ENCODE measurements at places on chromosomes 3 and 15. TPM values are rescaled to one million over a fixed set of nuclear protein-coding genes. Genes with fewer than 3 reads are reported as not detected.

GRCh38 chr15:74618841-74619596, 3.4 kb downstream of the CLK3 start:
- no peak overlapping the region for H3K4me3 ChIP-seq
- H3K27ac ChIP-seq: no peak overlapping the region
- peaks cover 48% of the 10 kb centered on the region for H3K36me3 ChIP-seq
- H3K27me3 ChIP-seq: no peaks in the 10 kb centered on the region
- DNase-seq: no peak
- peaks cover 12% of the 10 kb centered on the region for H3K4me1 ChIP-seq

The SLC24A5 gene
- not detected for total RNA-seq

The CCDC39 gene
- not detected for total RNA-seq

DNA sequence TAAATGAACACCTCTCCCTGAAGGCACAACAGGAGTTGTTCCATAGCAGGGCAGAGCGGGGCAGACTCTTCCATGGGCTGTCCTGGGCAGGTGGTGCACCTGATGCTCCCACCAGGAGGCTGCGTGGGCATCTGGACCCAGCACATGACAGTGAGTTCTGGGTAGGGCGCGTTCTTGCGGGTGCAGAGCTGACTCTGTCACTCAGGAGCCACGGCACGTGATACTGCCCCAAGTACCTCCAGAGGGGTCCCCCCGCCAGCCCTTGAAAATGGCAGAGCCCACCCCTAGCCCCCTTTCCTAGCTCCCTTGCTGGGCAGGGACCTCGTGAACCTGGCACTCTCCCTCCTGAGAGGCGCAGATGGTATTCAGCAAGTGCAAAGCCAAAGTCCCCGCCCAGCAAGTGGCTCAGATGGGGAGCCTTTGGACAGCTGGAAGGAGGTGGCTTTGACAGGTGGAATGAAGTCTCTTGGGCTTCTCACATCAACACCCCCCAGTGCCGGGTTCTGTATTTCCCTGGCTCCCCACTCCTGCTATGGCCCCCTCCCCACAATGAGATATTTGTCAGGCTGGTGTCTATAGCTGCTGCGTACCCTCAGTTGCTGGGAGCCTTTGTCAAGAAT, 172.1 kb downstream of the TBC1D2B start:
- no peaks in the 10 kb centered on the region for H3K4me1 ChIP-seq
- H3K4me3 ChIP-seq: no peak overlapping the region
- H3K27ac ChIP-seq: no peak overlapping the region
- no peaks in the 10 kb centered on the region for H3K36me3 ChIP-seq

The ITIH3 gene
- total RNA-seq: not detected

DNA sequence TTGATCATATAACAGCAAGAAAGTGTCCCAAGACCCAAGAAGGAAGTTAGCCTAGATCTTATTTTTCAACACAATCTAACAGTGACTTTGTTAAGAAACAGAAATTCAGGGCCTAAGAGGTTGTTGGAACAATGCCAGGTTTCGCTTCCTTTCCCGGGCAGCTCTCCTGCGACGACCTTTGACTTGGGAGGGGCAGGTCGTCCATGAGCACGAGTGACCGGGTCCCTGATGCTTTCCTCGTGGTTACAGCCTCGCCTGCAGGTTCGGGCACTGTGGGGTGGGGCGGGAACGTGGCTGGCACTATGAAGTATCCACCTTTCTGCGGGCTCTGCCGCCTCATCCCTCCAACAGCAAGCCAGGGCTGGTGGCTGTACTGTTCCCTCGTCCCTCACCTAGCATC, 90.1 kb upstream of the RGMA start:
- H3K27me3 ChIP-seq: no peaks in the 10 kb centered on the region
- no peaks in the 10 kb centered on the region for H3K4me1 ChIP-seq
- no peak for DNase-seq
- H3K27ac ChIP-seq: no peak overlapping the region
- H3K4me3 ChIP-seq: no peak overlapping the region
- no peaks in the 10 kb centered on the region for H3K36me3 ChIP-seq

DNA sequence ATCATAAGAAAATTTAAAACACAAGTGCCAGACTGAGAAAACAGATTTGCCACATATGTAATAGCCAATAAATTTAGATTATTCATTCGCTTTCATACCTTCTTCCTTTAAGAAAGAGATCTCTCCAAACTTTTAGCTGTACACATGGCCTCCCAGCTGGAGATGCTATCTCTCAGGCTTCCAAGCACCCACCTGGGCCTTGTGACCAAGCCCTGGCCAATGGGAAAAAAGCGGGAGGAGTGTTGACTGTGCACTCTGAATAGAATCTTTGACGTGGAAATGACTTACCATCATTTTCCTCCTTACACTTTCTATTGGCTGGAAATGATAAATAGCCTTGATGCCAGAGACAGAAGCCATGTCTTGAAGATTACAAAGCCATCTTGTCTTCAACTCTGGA, 1106.6 kb downstream of the TBL1XR1 start:
- H3K4me1 ChIP-seq: no peaks in the 10 kb centered on the region
- no peak overlapping the region for H3K4me3 ChIP-seq
- no peak overlapping the region for H3K27ac ChIP-seq
- no peaks in the 10 kb centered on the region for H3K27me3 ChIP-seq
- H3K36me3 ChIP-seq: no peaks in the 10 kb centered on the region

DNA sequence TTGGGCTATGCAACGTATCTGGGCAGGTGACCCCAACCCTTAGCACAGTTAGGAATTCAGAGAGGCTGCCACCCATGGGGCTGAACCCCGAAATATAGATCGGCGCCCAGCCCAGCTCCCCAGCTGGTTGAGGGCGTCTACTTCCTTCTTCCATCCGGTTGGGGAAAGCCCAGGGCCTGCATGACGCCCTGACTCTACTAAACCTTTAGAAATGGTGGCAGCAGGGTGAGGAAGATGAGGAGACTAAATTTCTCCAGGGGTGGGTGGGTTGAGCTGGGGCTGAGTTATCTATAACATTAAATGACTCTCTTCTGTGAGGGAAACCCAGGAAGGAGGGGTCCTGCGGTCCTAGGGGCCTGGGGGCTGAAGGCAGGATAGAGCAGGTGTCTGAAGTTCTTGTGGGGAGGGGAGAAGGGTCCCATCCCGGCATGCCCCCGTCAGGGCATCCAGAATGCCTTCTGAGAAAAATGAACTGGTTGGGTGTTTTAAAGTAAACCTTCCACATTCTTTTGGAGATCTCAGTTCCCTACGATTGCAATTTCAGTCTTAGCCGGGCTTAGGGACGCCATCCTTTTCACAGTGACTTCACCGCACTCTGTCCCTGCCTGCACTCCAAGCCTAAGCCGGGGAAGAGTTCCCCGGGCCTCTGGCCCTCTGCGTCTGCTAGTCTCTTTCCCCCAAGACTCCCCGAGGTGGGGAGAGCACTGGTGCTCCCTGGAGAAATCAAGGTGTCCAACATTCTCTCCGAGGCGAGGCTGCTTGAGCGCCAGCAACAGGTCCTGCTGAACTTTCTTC, 28.5 kb downstream of the NR2F2 start:
- peak overlapping the region; percentile 55 for H3K4me3 ChIP-seq
- no peak for DNase-seq
- H3K36me3 ChIP-seq: no peaks in the 10 kb centered on the region
- H3K27me3 ChIP-seq: no peaks in the 10 kb centered on the region
- peaks cover 61% of the 10 kb centered on the region for H3K4me1 ChIP-seq

The SKIL gene
- total RNA-seq: 47.9 TPM

GRCh38 chr3:42518800-42519567, 16.5 kb downstream of the VIPR1 start:
- no peak overlapping the region for H3K27ac ChIP-seq
- no peaks in the 10 kb centered on the region for H3K36me3 ChIP-seq
- no peaks in the 10 kb centered on the region for H3K27me3 ChIP-seq
- H3K4me1 ChIP-seq: no peaks in the 10 kb centered on the region

- H3K27me3 ChIP-seq: no peaks in the 10 kb centered on the region
- no peak for DNase-seq
- no peak overlapping the region for H3K27ac ChIP-seq
- H3K36me3 ChIP-seq: no peaks in the 10 kb centered on the region
- H3K4me1 ChIP-seq: no peaks in the 10 kb centered on the region
Measured at GRCh38 chr15:70799667-70800450, 36.5 kb upstream of the UACA start.

- no peaks in the 10 kb centered on the region for H3K4me1 ChIP-seq
- DNase-seq: no peak
- no peak overlapping the region for H3K27ac ChIP-seq
- no peak overlapping the region for H3K4me3 ChIP-seq
Measured at GRCh38 chr3:86740751-86741150, 250.2 kb downstream of the VGLL3 start.

DNA sequence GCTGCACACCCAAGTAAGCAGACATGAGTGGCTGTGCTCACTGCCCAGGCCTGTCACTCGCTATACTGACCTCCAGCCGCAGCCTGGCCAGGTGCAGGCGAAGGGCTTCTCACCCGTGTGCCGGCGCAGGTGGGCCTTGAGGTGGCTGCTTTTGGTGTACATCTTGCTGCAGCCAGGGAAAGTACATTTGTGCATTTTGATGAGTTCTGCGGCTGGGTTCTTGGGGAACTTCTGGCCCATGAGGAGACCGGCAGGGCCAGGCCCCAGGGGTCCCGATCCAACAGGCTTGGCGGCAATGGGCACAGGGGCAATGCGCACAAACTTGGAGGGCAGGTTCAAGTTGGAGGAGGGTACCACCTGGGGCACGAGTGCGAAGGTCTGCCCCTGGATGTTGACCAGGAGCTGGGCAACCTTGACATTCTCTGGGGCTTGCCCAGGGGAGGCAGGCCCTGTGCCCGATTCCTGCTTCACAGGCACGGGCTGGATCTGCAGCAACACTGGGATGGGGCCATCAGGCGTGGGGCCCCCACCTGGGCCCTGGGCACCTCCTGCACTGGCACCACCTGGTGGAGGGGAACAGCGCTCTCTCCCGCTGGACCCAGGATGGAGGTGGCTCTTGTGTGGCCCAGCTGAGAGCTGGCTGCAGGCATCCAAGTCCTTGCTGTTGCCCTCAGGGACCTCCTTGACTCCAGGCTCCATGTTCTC, 5.3 kb downstream of the KLF15 start:
- no peaks in the 10 kb centered on the region for H3K27me3 ChIP-seq
- no peak overlapping the region for H3K27ac ChIP-seq
- no peak overlapping the region for H3K4me3 ChIP-seq
- H3K4me1 ChIP-seq: peaks cover 16% of the 10 kb centered on the region
- DNase-seq: no peak

DNA sequence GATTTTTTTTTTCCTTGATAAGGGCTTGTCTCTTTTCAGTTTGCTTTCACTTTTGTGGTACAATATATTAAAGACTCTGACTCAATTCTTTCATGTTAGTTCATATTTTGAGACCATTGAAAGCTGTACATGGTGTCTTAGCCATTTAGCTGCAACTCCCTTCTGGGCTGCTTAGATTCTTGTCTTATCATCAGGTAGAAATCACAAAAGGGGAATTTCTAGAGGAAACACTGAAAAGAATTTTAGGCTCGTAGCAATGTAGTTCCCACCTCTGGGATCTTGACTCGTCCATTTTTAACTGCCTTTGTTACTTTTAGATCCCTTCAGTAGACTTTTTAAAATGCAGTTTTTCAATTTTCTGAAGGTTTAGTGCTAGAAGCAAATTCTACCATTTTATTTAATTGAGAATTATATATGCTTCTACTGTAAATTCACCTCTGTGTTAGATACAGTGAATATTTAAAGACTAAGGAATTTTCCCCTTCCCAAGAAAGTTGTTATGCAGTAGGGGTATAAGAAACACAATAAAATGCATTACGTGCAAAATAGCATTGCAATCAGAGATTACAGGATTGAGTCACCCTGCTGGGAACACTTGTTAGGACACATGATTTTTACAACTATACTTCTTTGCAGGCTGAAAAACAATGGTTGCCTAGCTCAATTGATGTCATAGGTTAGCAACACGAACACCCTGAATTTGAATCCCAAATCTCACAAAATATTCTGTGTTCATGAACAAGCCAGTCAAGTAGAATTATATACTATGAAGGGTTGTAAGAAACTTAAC, 772.7 kb downstream of the PDCD6IP start:
- no peak overlapping the region for H3K27ac ChIP-seq
- H3K36me3 ChIP-seq: no peaks in the 10 kb centered on the region
- H3K27me3 ChIP-seq: no peaks in the 10 kb centered on the region
- peaks cover 9% of the 10 kb centered on the region for H3K4me1 ChIP-seq
- no peak overlapping the region for H3K4me3 ChIP-seq

The GCNT3 gene
- total RNA-seq: not detected

The CAND2 gene
- total RNA-seq: 8.2 TPM

GRCh38 chr15:32866454-32867312, 148.9 kb downstream of the GREM1 start:
- H3K27me3 ChIP-seq: no peaks in the 10 kb centered on the region
- H3K4me3 ChIP-seq: no peak overlapping the region
- no peak overlapping the region for H3K27ac ChIP-seq
- H3K36me3 ChIP-seq: no peaks in the 10 kb centered on the region
- no peaks in the 10 kb centered on the region for H3K4me1 ChIP-seq
- DNase-seq: no peak

DNA sequence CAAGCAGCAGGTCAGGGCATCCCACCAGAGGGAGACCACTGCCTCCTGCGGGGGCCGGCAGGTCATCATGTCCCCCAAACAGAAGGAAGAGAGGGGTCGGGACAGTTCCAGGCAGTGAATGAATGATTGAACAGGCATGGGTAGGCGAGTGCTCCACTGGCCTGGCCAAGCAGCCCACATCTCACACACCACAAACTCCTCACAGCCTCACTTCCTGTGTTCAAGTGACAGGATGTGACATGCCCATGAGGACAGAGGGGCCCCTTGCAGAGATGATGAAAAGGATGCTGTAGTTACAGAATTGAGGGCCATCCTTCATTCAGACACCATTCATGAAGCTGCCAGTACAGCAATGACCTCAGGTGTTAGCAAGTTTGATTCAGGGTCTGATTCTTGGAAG, 3.7 kb downstream of the IQSEC1 start:
- no peaks in the 10 kb centered on the region for H3K4me1 ChIP-seq
- DNase-seq: no peak
- peaks cover 23% of the 10 kb centered on the region for H3K27me3 ChIP-seq
- H3K36me3 ChIP-seq: no peaks in the 10 kb centered on the region
- no peak overlapping the region for H3K27ac ChIP-seq
- H3K4me3 ChIP-seq: no peak overlapping the region

DNA sequence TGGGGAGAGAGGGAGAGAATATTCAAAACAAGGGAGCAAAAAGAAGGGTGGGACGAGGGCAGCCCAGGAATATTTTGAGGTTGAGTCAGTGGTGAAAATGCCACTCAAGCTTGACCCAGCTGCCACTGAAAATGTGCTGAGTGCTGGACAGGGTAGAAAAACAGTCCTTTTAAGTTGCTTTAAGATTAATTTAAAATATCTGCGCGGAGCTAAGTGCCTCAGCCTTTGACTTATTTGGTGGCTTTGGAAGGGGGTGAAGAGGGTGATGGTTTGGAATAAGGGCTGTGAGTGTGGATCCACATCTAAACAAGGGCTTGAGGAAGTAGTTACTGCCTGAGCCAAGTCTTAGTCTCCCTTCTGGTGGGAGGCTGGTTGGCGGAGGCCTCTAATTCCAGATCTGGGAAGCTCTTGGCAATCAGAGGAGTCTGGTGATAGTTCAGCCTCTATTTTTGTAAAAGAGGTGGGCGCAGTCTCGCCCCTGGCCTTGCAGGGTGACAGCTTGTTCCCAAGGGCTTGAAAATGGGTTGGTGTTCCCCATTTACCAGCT, 280.8 kb upstream of the ROPN1 start:
- no peak for DNase-seq
- H3K27me3 ChIP-seq: no peaks in the 10 kb centered on the region
- H3K27ac ChIP-seq: no peak overlapping the region
- H3K4me3 ChIP-seq: no peak overlapping the region

The CAMK2N2 gene
- 2.2 TPM for total RNA-seq

Measured in A673 (cell line).